ENCODE measurements at places on chromosomes 6 and 20.

DNA sequence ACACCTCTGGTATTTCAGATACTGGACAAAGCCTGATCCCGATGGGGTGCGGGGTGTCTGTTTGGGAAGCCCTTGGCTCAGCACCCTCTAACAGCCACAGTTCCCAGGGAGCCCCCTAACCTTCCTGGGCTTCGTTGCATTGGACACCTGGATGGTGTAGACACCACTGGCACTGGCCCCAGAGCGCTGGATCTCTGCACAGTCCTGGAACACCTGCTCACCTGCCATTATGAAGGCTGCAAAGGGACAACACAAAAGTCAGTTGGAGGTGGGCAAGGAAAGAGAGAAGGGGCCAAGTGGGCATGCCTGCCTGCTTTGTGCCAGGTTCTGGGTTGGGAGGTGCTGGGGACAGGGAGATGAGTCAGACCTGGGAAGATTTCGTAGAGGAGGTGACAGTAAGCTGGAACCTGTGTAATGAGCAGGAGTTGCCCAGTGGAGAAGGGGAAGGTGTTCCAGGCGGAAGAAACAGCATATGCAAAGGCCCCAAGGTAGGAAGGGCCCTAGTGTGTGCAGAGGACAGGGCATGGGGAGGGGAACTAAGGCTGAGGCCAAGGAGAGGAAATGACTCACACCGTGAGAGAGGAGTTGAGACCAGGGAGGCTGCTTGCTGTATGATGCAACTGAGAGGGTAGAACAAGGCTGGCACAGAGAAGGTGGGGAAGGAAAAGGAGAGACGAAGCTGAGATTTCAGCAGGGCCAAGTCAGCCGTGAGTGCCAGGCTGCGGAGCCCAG lies 34.9 kb downstream of the ANGPT4 start:
- no peak for DNase-seq

DNA sequence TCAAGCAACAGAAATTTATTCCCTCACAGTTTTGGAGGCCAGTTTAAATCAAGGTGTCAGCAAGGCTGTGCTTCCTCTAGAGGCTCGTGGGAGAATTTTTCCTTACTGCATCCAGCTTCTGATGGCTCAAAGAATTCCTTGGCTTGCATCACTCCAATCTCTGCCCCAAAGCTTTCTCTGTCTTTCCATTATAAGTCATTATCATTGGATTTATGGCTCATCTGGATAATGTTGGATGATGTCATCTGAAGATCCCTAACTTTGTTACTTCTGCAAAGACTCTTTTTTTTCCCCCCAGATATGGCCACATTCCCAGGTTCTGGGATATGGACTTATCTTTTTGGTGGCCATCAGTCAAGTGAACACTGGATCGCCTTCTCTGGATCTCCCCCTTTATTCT lies 146.3 kb upstream of the B3GAT2 start:
- DNase-seq: no peak

- DNase-seq: no peak
Observed at GRCh38 chr6:152954443-152954842, 28.4 kb downstream of the FBXO5 start.

- peak; percentile 25 for DNase-seq
Observed at GRCh38 chr20:22768266-22769178, 184.2 kb upstream of the FOXA2 start.

DNA sequence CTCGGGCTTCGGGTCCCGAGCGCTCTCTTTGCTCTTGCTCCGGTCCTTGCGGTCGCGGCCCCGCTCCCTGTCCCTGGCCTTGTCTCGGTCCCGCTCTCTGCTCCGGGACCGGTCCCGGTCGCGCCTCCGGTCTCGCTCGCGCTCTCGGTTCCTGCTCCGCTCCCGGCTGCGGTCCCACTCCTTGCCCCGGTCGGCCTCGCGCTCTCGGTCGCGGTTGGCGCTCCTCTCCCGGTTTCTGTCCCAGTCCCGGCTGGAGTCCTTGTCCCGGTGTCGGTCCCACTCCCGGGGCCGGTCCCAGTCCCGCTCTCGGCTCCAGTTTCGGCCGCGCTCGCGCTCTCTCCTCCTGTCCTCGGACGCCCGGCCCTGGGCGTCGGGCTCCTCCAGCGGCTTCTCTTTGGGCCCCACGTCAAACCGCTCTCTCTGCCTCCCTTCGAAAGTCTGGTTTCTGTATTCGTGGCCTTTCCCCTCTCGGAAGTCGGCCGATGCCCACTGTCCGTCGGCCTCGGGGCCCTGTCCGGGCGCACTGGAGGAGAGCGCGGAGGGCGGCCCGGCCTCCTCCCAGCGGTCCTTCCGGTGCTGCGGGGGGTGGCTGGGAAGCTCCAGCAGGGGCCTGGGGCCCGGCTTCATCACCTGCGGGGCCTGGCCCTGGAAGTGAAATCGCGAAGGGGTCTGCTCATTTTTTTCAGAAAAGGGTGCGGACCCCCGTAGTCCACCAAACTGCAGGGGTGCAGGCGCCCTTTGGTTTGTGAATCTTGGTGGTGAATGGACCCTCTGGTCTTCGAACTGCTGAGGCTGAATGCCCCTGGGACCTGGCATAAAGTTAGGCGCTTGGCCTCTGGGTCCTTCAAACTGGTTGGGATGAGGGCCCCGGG lies 17.9 kb upstream of the TCFL5 start:
- no peak for DNase-seq

DNA sequence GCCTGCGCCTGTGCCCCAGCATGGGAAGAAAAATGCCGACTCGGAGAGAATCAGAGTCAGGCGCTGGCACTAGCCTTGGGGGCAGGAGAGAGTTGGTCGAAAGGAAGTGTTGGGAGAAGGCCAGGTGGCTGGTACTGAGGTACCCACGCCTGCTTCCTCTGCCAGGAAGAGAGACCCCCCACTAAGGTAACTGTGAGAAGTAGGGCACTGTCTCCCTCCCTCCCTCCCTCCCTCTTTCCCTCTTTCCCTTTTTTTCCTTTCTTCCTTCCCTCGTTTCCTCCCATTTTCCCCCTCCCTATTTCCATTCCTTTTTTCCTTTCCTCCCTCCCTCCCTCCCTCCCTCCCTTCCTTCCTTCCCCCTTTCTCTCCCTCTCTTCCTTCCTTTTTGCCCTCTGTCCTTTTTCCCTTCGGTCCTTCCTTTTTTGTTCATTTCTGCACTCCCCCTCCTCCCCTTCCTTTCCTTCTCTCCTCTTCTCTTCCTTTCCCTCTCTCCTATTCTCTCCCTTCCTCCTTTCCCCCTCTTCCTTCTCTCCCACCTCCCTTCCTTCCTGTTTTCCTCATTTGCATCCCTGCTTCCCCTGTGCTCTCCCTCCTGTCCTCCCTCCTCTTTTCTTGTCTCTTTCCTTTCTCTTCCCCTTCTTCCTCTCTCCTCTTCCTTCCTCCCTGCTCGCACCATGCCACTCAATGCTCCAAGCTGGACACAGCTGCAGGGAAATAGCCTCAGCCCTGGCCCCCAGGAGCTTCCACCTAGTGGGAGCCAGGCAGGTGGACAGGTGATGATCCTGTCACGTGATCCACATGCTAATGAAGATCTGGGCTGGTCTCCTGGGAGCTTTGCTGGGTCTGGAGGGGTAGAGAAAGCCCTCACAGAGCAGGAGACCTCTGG lies 148.0 kb downstream of the DHX35 start:
- DNase-seq: no peak

DNA sequence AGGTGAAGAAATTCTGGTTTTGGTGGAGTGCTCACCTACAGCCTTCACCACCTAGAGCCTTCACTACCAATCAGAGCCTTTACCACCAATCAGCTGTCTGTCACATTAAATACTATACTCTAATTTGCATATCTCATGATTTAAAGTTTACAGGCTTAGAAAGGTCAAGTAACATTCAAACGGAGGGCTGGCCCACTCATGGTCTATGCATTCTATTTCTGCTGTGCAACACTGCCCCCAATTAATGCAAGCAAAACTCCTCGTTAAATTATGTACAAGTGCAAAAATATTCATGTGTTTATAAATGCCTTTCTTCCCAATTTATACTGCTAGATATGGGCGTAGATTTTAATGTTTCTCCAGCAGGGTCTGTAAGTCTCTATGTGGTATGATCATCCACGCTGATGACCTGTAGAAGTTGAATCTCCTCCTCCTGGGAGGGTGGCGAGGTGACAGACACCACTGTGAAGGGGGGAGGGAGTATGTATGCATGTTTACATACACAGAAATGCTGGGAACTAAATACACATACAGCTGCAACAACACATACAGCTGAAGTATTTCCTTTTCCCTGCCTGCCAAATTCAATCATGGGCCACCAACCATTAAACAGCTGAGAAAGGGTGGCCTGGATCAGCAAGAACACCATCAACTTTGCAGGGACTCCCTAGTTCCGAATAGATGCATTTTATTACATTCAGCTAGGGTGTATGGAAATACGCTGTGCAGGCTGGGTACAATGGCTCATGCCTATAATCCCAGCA lies 13.1 kb downstream of the RRAGD start:
- no peak for DNase-seq

GRCh38 chr6:134363323-134364039 lies 45.6 kb upstream of the SGK1 start:
- no peak for DNase-seq

DNA sequence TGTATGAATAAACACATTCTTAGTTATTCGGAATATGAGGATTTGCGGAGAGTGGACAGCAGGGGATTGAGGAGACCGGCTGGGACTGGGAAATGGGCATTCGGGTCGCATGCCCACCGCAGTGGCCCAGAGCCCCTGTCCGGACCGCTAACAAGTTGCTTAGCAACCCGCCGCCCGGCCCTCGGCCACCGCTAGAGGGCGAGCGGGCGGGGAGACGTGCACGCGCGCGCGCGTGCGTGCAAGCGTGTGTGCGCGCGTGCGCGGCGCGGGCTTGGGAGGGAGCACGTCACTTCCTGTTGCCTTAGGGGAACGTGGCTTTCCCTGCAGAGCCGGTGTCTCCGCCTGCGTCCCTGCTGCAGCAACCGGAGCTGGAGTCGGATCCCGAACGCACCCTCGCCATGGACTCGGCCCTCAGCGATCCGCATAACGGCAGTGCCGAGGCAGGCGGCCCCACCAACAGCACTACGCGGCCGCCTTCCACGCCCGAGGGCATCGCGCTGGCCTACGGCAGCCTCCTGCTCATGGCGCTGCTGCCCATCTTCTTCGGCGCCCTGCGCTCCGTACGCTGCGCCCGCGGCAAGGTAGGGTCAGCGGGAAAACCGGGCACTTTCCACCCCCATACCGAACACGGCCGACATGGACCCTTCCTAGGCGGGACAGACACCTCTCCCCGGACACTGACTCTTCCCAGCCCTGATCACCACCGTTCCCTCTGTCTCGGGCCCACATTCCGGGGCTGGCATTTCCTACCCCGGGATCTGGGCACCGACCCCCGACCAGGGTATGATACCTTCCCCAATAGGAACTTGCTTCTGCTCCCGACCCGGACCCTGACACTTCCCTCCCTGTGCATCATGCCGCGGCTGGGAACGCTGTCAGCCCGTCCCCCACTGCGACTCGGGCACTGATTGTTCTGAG lies at the start of gene HM13:
Gene HM13, plus strand, starts transcription at position 289 of the 918 bp plus-strand sequence. Its CDS starts 110 bp downstream, at position 399.
- DNase-seq: peak; percentile 88

DNA sequence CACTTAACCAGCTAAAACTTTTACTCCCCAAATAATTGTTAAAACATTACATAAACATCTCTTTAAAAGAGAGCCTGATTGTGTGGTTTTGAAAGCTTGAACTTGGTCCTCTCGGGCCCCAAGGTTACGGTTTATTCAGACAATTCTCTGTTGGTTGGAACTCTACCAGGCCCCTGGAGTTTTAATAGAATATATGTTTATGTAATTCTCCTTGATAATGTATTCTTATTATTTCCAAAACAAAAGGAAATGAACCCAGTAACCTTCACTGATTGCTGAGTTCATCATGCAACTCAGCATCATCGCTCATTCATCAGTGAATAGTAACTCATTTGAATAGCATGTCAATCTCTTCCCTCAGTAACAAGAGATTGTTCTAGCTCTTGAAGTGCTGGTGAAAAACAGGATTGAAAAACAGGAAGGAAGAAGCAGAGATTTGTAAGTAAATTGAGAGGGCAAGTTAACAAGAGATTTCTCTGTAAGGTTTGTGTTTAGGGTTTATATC lies 464.5 kb upstream of the MARCKS start:
- DNase-seq: no peak

DNA sequence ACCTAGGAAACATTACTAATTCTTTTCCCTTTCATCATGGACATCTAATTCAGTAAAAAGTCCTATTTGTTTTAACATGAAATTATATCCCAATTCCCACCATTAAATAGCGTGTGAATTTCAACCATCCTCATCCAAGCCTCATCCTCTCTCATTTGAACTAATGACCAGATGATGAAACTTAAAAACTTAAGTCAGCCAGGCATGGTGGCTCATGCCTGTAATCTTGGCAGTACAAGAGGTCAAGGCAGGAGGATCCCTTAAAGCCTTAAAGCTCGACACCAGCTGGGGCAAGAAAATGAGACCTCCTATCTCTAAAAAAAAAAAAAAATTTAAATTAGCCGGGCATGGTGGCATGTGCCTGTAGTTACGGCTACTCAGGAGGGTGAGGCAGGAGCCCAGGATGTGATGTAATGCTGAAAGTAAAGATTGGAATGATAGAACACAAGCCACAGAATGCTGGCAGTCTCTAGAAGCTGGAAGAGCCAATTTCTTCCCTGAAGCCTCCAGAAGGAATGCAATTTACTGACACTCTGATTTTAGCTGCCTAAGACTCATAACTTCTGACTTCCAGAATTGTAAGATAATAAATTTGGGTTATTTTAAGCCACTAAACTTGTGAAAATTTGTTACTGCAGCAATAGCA lies 27.1 kb upstream of the HAO1 start:
- DNase-seq: no peak

GRCh38 chr20:49631061-49631716 lies 63.3 kb upstream of the PTGIS start:
- no peak for DNase-seq

- no peak for DNase-seq
Observed at GRCh38 chr6:45132059-45132458, 196.1 kb upstream of the RUNX2 start.

DNA sequence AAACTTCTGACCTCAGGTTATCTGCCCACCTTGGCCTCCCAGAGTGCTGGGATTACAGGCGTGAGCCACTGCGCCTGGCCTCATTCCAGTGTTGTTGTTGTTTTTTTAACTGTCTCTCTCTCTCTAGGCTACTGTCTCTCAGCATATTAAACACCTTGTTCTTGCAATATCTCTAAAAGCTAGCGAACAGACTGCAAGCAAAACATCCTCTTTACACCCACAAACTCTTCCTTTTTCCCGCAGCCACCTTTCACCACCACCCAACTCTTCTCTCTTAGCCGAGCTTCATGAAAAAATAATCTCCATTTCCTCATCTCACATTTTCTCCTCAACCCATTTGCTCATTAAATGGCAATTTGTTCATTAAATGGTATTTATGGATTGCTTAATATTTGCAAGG lies 45.5 kb downstream of the SGK1 start:
- DNase-seq: no peak

GRCh38 chr20:62540504-62540903 lies 64.7 kb upstream of the GATA5 start:
- no peak for DNase-seq
